ENCODE measurements at places on chromosomes 3 and 15.

DNA sequence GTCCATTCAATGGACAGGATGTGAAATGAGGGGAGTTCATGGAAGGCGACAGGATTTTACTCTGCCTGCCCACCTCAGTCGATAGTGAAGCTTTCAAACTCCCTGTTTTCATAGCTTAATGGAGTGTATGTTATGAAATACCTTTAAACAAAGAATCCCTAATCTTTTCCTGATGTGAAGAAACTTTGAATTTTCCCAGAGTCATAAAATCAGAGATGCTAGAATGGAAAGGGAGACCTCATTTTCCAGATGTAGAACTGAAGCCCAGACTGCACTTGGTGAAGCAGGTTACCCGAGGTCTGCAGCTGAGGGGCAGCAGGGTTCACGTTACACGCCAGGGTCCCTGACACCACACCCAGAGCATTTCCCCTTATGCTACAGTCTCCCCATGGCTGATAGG lies 34.7 kb upstream of the LACTB start:
- DNase-seq = no peak

- peak; percentile 88 for DNase-seq
Measured at GRCh38 chr3:57791245-57791644, 35.1 kb downstream of the SLMAP start.

- no peak for DNase-seq
Measured at GRCh38 chr15:38062696-38063095, 128.3 kb downstream of the TMCO5A start.

DNA sequence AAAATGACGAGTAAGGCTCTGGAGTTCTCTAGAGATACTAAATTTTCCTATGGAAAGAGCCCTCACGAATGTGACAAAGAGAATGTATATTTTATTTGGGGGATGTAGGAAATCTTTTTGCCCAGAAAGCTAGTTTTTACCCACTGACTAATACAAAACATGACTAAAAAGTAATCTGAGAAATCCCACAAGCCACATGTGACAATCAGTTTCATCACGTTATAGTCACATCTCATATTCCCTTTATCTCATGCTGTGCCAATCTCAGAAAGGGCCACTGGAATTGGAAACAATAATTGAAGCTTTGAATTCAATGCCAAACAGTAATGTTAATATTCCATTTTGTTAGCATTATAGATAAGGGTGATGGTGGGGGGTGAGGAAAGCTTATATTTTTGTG lies 509.0 kb upstream of the GOLIM4 start:
- no peak for DNase-seq

DNA sequence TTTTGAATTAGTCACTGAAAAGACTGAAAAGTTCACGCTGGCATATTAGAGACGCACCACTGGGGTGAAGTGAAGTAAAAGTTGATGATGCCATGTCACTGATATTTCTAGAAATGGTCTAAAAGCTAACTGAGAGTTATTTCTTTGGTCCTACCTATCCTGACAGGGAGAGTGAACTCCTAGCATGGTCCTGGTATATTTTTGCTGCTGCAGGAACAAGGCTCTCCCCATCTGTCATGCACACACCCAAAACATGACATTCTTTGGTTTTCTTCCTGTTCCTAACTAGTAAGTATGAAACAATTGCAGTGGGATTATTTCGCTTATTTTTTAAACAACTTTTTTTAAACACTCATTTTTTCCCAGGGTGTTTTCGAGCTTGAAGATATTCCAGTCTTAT lies 466.7 kb downstream of the ERC2 start:
- DNase-seq = no peak

- DNase-seq = no peak
Measured at GRCh38 chr3:60391292-60391691, 860.0 kb downstream of the FHIT start.

GRCh38 chr3:160134964-160135363 lies 90.3 kb upstream of the C3orf80 start:
- peak; percentile 81 for DNase-seq

DNA sequence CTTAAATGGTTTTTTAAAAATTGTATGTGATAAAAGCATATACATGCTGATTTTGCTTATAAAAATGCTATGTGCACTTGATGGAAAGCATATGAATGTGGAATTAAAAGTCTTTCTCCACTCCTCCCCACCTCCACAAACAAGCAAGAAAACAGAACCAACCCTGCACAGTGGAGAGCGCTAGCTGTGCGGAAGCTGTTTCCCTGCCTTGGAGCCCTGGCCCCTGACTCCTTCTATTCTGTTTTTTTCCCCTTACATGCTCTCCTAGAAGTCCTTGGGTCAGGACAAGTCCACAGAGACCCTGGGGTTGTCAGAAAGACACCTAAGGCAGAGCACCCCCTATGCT lies 64.2 kb downstream of the BOC start:
- DNase-seq = no peak

DNA sequence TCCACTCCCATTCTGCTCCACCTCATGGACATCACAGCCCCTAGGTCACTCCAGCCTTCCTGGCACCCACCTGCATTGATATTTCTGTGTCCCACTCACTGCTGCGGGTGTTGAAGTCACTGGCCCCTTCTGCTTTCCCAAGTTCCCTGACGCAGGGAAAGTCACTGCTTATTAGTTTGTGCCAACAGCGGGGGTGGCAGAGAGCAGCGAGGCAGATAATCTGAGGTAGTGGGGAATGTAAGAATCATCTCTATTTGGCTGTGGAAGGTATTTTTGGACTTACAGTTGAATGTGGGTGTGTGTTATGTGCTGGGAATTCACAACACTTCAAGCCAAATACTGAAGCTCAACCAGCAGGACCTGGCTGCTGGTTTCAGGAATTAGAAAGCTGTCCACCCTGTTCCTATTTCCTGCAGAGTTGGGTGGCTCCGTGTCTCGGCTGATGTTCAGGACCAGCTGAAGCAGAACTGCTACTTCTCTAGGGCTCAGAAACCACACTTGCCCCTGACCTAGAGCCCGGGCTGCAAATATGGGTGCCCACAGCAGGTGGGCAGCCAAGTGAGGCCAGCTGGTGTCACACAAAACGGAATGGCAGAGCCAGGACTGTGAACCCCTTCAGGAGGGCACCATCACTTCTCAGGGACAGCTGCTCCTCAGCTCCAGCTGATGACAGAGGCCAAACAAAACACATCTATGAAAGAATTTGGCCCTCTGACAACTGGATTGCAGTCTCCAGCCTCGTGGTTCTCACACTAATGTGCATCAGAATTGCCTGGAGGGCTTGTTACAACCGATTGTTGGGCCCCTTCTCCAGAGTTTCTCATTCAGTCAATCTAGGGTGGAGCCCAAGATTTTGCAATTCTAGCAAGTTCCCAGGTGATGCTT lies 57.7 kb downstream of the SEMA5B start:
- DNase-seq = no peak

DNA sequence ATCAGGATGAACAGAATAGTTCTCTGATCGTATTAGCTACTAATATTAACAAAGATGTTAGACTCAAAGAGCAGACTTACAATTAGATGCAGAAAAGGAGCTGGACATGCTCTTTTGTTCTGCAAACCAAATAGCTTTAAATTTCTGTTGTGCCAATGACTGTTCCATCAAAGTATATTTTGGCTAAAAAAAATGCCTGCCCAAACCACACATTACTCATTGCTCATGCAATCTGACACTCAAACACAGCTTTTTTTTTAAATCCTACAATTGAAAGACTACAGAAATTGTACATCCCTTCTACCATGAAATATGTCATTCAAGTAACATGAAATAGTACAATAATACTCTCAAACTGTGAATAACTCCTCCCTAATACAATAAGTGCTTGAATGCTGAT lies 48.6 kb downstream of the SHOX2 start:
- no peak for DNase-seq

- no peak for DNase-seq
Measured at GRCh38 chr3:112136046-112136445, 3.0 kb upstream of the GCSAM start.

- no peak for DNase-seq
Measured at GRCh38 chr15:98859149-98859548, 148.4 kb downstream of the PGPEP1L start.

- DNase-seq = no peak
Measured at GRCh38 chr3:162170581-162170980, 674.0 kb downstream of the OTOL1 start.

DNA sequence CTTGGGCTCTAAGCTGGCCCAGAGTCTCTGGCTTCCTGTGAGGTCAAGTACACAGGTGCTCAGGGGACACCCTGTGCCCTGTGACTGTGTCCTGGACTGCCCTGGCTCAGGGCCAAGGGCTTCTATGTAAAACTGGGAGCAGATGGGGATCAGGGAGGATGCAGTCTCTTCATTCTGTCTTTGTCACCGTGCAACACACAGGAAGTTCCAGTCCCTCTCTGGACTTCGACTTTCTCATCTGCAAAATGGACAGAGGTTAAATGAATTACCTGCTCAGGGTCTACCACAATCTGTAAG lies 61.9 kb upstream of the TLE3 start:
- no peak for DNase-seq

GRCh38 chr3:126151562-126152302 lies 28.7 kb downstream of the ALDH1L1 start:
- no peak for DNase-seq

DNA sequence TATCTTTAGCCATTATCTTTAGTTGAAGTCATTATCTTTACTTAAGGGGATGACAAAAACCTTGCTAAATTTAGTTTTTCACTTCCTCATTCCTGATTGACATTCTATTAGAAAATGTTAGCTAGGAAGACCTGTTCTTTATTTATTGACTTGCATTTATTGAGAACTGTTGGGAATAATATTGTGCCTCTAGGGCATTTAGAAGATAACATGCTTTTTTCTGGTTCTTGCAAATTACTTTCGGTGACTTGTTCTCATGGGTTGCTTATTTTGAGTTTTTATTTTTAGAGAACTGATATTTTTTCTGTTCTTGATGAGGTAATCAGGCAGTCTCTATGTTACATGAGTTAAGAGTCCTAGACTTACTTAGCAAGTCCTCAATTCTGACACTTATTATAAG lies 48.3 kb upstream of the CTDSPL start:
- no peak for DNase-seq

- DNase-seq = no peak
Measured at GRCh38 chr3:45062697-45063070, 36.6 kb downstream of the CLEC3B start.

DNA sequence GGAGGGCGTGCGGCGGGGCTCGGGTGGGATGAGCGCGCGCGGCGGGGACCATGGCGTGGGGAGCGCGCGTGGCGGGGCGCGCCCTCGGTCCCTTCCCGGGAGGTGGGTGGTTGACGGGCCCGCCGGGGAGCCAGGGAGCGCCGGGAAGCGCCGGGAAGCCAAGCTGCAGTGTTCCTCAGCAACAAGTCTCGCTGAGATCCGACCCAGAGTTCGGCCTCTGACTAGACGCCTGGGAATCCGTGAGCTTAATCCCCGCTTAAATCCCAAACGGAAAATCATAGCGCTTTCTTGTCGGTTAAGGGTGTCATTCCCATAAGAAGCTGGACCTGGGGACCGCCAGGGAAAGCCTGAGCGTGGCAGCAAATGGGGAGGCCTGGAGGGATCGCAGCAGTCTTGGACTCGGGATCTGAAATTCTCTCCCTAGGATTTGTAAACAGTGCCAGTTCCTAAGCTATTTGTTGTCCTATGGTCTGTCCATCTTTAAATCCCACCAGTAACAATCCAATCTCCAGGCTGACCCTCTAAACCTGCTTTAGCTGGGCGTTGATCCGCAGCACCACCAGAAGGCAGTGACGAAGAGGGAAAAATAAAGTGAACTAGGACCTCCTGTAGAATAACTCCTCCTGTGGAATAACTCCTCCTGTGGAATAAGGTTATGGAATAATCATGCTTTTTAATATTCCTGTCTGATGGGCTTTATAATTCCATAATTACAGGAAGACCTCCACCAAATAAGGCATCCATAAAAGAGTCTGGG lies 570 bp upstream of the NEDD4 start:
- DNase-seq = peak; percentile 25

DNA sequence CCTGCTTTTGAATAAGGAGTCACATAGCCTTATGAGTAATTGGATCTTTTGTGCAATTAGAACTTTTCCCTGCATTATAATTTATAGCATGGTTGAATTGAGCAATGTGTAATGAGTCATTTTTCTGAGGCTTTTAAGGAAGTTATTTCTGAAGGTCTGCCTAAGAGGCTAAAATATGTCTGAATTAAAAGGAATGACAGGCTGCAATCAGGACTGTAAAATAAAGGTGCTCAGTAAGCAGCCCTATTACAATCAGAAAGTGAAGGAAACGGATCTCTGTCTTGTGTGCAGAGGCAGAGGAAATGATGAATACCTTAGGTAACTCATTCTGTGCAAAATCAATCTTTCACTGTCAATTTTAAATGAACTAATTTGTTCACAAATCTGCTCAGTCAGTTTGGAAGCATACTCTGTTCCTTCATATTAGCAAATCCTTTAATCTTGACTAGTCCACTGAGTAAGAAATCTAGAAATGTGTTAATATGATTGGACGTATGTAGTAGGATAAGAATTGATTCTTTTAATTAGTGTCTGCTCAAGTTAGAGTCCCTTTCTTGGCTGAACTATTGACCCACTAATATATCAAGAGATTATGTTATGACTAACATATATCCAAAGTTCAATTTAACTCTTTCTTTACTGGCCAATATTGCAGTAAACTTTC lies 290.1 kb downstream of the ZIC1 start:
- DNase-seq = peak; percentile 3

- DNase-seq = no peak
Measured at GRCh38 chr15:25451501-25451900, 12.7 kb upstream of the UBE3A start.

- no peak for DNase-seq
Measured at GRCh38 chr3:74575857-74576256, 38.6 kb downstream of the CNTN3 start.

DNA sequence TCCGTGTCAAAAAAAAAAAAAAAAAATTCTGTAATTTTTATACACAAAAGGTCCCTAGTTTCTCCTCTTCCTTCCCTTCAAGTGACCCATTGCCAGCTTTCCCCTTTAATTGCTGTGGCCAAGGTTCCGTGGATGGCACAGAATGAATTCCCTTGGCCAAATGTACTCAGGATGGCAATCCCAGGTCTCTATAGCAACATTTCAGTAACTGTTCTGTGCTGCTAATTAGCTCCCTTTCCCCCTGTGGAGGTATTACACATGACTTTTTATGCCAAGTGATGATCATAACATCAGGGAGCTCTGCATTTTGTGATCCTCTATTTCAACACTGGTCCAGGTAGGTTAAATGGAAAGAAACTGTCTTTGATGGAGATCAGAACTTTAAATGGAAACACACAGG lies at the start of gene OR4F6:
OR4F6 (plus strand) TSS at position 301 of the 400 bp plus-strand sequence. CDS start 2,211 bp downstream, outside the sequence.
- DNase-seq = no peak

- no peak for DNase-seq
Measured at GRCh38 chr3:88038566-88038965, 20.2 kb downstream of the CGGBP1 start.

GRCh38 chr3:82461049-82461889 lies 699.8 kb upstream of the GBE1 start:
- DNase-seq = no peak

Data from common myeloid progenitor, CD34-positive (primary cell).